ENCODE measurements at places on chromosomes 6 and 20.

DNA sequence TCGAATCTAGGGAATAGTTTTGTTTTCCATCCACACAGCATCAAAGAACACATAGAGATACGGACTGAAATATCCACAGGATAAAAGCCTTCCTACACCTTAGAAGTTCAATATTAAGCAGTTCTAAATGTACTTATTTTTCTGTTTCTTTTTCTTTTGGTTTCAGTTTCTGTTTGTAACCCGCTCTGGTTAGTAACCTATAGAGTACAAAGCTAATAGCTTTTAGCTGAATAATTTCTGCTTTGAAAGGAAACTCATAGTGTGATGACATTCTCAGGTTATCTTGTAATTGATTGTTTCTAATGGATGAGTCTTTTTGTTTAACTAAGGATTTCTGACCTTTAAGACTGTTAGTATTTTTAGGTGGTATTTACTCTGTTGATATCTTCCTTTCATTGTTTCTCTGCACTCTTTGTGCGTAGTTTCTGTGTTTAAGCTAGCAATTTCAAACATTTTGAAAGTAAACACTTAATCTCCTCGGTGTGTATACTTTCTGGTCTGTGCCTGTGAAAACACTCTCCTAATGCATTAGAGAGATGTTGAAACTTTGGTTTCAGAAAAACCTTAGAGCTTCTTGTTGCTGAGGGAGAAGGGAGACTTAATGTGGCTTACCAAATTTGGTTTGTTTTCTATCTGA lies 385.5 kb downstream of the HDGFL1 start:
- no peak for DNase-seq

DNA sequence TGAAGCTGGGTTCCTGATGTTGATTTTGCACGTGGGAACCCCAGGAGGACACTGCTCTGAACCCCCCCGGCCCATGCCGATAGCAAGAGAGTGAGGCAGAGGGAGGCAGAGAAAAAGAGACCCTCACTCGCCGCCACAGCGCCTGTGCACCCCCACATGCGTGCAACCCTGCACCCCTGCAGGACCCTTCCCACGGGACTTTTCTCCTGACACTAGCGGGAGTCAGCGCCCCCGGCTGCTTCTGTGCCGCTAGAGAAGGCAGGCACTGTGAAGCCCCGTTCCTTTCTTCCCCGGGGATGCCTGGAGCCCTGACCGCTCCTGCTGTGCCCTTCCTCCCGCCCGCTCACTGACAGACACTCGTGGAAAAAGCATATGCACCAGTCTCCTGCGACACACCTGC lies 67.4 kb downstream of the GMPR start:
- no peak for DNase-seq

DNA sequence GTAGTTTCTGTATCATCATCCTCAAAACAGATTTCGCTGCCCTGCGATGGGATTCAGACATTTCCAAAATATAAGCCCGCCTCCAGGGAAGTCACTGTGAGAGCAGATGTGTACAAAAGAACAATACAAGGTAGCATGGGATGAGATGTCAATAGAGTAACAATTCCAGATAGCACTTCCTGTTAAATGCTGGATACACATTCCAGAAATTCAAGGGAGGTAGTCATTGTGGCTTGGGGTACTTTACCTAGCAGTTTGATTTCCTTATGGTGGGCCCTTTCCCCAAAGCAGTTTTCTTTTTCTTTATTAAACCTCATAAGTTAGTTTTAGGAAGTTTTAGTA lies 2.5 kb downstream of the RNF217 start:
- DNase-seq: no peak

- DNase-seq: no peak
These were observed 12.5 kb downstream of the ALDH8A1 start for GRCh38 chr6:134937426-134937825.

DNA sequence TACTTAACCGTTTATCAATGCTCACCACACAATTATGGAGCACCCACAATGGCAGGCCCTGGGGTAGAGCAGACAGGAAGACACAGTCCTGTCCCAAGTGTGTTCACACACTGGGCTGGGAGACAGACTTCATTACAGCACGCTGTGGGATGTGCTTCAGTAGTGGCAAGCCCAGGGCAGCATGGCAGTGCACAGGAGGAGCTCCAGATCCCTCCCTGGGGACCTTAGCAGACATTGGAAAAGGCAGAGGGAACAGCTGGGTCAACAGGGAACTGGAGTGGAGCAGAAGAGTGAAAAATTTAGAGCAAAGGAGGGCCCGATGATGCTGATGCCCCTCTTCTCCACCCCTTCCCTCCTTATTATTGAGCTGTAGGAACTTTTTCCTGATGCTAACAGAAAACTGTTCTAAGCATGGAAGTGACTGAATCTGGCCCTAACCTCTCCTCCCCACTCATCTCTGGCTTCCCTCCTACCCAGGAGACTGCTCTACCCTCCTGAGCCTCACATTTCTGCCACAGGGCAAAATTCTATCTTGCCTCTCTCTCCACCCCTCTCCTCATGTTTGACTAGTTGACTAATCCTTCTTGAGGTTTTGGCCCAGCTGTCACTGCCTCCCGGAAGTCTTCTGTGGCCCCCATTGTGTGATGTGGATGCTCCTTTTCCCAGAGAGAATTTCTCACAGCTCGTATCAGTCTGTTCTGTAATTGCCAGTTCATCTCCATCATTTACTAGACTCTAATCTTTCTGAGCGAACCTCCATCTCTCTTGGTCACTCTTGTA lies 41.3 kb upstream of the NOP56 start:
- no peak for DNase-seq

DNA sequence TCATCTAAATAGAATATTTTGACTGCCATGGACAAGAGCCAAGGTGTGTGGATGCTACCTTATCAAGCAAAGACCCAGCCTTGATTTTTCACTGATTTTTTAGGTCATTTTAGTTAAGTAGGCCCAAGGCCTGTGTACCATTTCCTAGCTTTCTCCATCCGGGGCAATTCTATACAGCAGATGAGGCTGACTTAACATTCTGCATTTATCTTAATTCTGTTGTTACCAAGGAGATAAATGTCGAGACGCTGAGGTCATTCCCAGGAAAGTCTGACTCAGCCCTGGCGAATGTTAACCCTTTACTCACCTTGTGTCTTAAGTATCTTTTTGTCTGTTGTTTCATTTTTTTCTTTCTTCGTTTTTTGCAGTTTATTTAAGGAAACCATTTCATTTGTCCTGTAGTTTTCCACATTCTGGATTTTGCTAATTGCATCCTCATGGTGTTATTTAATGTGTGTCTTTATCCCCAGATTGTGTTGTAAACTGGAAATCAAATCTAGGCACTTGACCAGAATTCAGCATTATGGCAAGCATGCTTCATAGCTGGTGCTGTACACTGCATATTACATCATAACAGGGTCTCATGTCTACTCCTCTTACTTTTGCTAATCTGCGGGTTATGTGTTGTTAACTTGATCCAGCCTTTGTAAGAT lies 277.0 kb downstream of the CDKAL1 start:
- DNase-seq: no peak
